ENCODE measurements at places on chromosomes 3 and 15.

GRCh38 chr3:56966104-56966503, 94.4 kb upstream of the SPATA12 start:
- DNase-seq: no peak

DNA sequence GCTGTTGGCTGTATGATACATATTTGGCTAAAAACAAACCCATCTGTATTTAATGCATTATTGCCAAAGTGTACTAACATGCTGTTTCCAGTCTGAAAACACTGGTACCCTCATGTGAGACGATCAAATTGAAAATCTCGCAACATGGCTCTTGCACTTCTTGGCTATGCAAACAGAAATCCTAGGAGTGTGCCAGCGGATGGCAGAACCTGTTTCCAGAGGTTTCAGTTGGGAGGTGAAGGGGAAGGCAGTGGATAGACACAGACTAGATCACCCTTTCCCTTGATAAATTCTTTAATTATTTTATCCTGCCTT, 350.3 kb downstream of the TUSC7 start:
- no peak for DNase-seq

DNA sequence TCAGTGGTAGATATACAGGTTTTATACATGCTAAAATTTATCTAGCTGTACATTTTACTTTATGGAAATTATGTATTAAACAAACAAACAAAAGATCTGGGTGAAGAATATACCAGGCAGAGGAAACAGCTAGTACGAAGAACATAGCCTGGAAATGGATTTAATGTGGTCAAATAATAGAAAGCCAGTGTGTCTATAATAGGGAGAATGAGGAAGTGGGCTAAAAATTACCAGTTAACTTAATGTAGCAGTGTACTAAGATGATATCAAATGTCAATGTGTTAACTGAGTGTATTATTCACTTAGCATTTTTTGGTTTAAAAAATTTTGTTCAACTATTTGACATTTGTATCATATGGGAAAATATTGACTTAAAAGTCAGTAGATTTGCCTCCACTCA, 22.8 kb upstream of the SLC15A2 start:
- no peak for DNase-seq

DNA sequence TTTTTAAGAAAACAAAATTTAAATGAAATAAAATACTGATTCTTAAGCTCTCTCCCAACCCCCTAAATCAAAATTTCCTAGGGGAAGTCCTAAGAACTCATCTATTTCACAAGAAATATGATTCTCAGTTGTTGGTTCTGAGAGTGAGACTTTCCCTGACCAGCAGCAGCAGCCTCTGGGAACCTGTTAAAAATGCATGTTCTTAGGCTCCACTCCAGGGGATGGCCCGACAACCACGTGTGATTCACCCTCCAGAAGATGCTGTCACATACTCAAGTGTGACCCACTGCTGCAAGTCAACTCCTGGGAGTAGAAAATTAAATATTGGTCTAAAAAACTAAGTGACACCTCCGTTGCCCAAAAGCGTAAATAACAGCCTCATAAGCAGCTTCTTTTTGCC, 343.2 kb upstream of the NR2F2 start:
- no peak for DNase-seq

GRCh38 chr3:122940628-122941086, 86.9 kb downstream of the SEMA5B start:
- no peak for DNase-seq

- DNase-seq: no peak
These were observed 35.5 kb downstream of the ANKDD1A start for GRCh38 chr15:64947211-64947610.

GRCh38 chr3:143896486-143896885, 48.2 kb upstream of the SLC9A9 start:
- no peak for DNase-seq

- DNase-seq: peak; percentile 66
These were observed 3.0 kb upstream of the SHC4 start for GRCh38 chr15:48966595-48967301.

DNA sequence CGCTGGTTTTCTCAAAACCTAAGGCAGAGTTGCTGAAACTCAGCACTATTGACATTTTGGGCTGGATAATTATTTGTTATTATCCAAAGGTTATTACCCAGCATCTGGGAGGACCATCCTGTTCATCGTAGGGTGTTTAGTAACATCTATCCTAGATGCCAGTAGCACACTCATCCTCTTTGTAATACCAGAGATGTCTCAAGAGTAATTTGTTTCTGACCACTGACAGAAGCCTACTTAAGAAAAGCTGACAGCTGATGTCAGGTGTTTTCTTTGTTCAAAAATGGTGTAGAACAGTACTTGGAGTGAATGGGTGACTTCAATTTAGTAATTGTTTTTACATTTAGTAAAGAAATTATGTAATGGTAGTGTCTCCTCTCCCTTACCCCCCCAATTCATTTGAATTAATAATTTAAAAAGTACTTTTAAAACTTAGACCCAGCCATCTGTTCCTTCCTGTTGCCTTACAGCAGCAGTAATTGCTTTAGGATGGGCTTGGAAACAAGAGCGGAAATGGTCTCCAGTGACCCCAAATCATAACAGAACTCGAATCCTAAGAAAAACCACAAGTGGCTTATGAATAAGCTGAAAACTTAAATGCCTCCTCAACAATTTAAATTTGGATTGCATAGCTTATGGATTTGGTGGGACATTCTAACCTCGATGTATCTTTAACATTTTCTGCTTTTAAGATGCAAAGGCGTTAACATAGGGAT, 105.4 kb downstream of the PTPRG start:
- no peak for DNase-seq

Measured in HFFc6 (cell line).